Activated CD4-positive, alpha-beta T cell treated with anti-CD3 and anti-CD28 coated beads, Interleukin-2, amount 10 ng/mL, durations not matched to agents 7 days and 5 days (primary cell): ENCODE measurements at places on chromosomes 2 and 18.

GRCh38 chr2:156700681-156701080 is 264.5 kb downstream of the GPD2 start:
- H3K27ac ChIP-seq, result no peak overlapping the region
- peaks cover 4% of the 10 kb centered on the region for H3K27me3 ChIP-seq
- DNase-seq, result no peak
- no peaks in the 10 kb centered on the region for H3K4me1 ChIP-seq
- no peaks in the 10 kb centered on the region for H3K36me3 ChIP-seq
- no peak overlapping the region for H3K4me3 ChIP-seq

GRCh38 chr2:187354661-187355060 is 93.4 kb downstream of the CALCRL start:
- H3K4me1 ChIP-seq, result peaks cover 3% of the 10 kb centered on the region
- H3K4me3 ChIP-seq, result no peak overlapping the region
- no peaks in the 10 kb centered on the region for H3K36me3 ChIP-seq
- H3K27me3 ChIP-seq, result no peaks in the 10 kb centered on the region

- H3K27ac ChIP-seq, result no peak overlapping the region
- no peak overlapping the region for H3K4me3 ChIP-seq
- DNase-seq, result no peak
These were observed 90.5 kb downstream of the MYO5B start for GRCh38 chr18:50104421-50104820.

DNA sequence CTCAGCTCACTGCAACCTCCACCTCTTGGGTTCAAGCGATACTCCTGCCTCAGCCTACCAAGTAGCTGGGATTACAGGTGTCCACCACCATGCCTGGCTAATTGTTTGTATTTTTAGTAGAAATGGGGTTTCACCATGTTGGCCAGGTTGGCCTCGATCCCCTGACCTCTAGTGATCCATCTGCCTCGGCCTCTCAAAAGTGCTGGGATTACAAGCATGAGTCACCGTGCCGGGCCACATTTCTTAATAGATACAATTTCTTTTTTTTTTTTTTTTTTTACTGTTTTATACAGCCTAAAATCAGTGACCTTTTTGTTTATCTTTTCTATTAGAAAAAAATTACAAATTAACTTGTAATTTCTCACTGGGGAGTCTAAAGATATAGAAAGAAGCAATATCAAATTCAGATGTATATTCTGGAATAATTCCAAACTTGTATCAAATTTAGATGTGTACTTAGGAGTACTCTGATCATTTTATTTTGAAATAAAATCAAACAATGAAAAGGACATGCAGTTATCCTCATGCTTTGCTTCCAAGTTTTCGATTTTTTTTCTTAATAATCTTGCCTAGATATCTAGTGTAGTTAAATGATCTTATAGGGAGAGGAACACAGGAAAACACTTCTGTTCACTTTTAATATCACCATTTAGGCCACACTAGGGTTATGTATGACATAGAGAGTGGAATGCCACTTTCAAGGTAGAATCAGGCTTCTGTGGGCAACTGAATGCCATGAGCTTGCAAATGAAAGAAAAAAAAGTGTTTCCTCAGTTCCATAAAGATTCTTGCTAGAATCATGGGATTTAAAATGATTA is 1089.3 kb downstream of the SUCLG1 start:
- H3K36me3 ChIP-seq, result no peaks in the 10 kb centered on the region
- H3K4me3 ChIP-seq, result no peak overlapping the region
- no peaks in the 10 kb centered on the region for H3K27me3 ChIP-seq

DNA sequence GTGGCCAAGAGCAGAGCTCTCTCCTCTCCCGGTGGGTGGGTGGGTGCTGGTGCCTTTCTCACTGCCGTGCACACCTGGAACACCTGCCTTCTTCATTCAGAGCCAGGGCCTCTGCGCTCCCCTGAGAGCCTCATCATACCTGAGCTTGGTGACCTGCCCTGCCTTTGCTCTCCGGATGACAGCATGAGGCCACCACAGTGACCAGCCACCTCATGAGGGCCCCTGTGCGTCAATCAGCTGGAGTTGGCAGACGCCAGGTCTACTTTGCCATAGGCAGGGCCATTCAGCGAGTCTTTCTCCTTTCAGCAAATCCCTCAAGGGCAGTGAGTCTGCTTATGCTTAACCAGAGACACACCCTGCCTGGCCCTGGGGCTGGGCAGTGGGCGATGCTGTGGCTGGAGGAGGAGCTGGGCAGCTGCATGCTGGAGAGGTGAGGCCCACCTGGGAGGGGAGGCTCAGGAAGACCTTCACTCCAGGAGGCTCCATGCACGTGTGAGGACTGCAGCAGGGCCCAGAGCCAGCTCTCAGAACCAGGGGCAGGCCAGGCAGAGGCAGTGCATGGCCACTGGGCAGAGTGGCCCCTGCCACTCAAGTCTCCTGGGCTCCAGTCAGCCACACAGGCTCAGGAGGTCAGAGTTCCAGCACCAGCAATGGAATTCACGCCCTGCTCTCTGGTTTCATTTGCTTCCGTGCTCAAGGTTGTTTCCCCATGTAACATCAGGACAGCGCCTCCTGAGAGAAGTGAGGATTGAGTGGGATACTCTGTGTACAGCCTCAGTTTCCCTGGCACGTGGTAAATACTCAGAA is 417.5 kb upstream of the MYT1L start:
- no peaks in the 10 kb centered on the region for H3K4me1 ChIP-seq
- no peak for DNase-seq
- no peak overlapping the region for H3K4me3 ChIP-seq
- no peaks in the 10 kb centered on the region for H3K36me3 ChIP-seq
- H3K27me3 ChIP-seq, result no peaks in the 10 kb centered on the region

GRCh38 chr2:205259121-205259520 is 423.2 kb upstream of the NRP2 start:
- no peak for DNase-seq
- H3K4me1 ChIP-seq, result no peaks in the 10 kb centered on the region
- no peak overlapping the region for H3K27ac ChIP-seq
- peaks cover 2% of the 10 kb centered on the region for H3K36me3 ChIP-seq
- no peak overlapping the region for H3K4me3 ChIP-seq
- H3K27me3 ChIP-seq, result peaks cover 18% of the 10 kb centered on the region

GRCh38 chr2:238149841-238150572 is 8.8 kb upstream of the ERFE start:
- no peaks in the 10 kb centered on the region for H3K4me1 ChIP-seq

GRCh38 chr2:229825476-229825875 is 96.3 kb downstream of the TRIP12 start:
- no peak for DNase-seq
- H3K36me3 ChIP-seq, result peaks cover 71% of the 10 kb centered on the region

GRCh38 chr2:173043897-173044519 is 31.6 kb upstream of the MAP3K20 start:
- H3K4me1 ChIP-seq, result no peaks in the 10 kb centered on the region
- H3K36me3 ChIP-seq, result no peaks in the 10 kb centered on the region
- no peaks in the 10 kb centered on the region for H3K27me3 ChIP-seq
- no peak overlapping the region for H3K4me3 ChIP-seq
- no peak overlapping the region for H3K27ac ChIP-seq
- no peak for DNase-seq
